ENCODE measurements at places on chromosomes 5 and 9.

GRCh38 chr5:107337281-107337680, 333.5 kb downstream of the EFNA5 start:
- DNase-seq = peak; percentile 38

DNA sequence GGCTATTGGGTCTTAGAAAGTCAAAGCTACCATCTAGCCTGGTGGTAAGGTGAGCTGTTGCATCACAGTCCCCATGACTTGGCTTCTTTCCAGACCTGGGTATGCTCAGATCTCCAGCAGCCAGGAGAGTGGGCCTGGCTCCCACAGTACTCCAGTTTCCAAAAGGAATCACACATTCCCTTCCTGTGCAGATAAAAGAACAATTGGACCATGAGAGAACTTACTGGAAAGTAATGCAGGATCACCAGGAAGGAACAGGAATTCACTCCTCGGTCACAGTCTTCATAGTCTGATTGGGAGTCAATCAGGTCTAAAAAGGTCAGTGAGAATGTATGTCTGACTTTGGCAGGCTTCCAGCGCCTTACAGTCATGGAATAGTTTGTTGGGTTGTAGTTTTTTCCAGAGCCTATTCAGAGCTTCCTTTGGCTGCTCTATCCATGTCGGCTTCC, 47.8 kb upstream of the CD180 start:
- no peak for DNase-seq

DNA sequence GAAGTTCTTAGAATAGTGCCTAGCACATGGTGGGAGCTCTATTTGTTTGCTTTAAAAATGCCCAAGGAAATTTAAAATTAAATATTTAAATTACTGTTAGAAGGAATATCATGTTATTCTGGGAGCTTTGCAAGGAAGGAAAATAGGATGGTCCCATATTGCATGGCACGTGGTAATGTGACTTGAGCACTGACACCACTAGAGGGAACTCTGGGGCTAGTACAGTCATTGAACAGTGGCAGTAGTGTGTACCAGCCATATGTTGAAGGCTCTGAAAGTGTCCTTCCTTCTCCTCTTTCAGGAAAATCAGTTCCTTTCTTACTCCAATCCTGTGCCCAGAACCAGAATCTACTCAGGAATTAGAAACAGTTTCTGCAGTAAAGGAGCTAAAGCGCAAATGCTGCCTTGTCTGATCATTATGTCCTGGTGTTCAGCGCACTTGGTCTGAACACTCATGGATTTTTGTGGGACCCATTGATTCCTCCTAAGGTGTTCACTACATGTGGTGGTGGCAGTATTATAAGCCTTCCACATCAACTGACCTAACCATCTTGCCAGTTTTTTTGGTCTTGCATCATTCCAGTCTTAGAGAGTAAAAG, 54.1 kb downstream of the GDA start:
- DNase-seq = peak; percentile 26

DNA sequence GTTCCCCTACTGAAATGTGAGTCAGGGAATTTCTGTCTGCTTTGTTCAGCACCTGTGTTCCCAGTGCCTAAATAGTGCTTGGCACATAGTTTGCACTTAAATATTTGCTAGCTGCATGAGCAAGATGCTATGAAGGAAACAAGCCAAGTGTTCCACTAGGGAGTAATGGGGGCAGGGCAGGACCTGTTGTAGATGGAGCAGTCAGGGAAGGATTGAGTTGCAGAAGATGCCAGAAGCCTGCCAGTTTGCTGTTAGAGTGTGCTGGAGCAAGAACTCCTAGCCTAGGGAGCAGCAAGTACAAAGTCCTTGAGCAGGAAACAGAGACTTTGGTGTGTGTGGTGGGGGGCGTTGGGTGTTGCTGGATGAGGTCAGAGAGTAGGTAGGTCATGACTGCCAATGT, 87.5 kb downstream of the DAB2IP start:
- DNase-seq = no peak

GRCh38 chr9:114275246-114276004, 47.5 kb upstream of the ORM1 start:
- no peak for DNase-seq

- peak; percentile 8 for DNase-seq
These were observed 19.3 kb upstream of the PIP5K1B start for GRCh38 chr9:68685770-68686169.

Data from LHCN-M2 (cell line).